ENCODE measurements at places on chromosomes 7 and 10. TPM values are rescaled to one million over a fixed set of nuclear protein-coding genes. Genes with fewer than 3 reads are reported as not detected.

Gene NOS3
- total RNA-seq = 4.5 TPM

Gene KIAA1549
- total RNA-seq = 1.9 TPM

Gene CLCN1
- 0.13 TPM for total RNA-seq

Gene CAMK2G
- total RNA-seq = 14.7 TPM

Gene H2AZ2
- 203 TPM for total RNA-seq

Gene STK17A
- 77.4 TPM for total RNA-seq

Gene SKAP2
- 27.4 TPM for total RNA-seq

Gene CWF19L1
- 21.9 TPM for total RNA-seq

Gene TLX1
- not detected for total RNA-seq

Gene MYOZ1
- total RNA-seq = 0.39 TPM

Gene PNLIPRP1
- not detected for total RNA-seq

Gene LIPN
- not detected for total RNA-seq

Gene ELMO1
- 2.3 TPM for total RNA-seq

Gene PRSS37
- not detected for total RNA-seq

Gene MPP7
- 1.3 TPM for total RNA-seq
